CD4-positive, alpha-beta T cell treated with Interleukin-21 for 1 hour (primary cell): ENCODE measurements at places on chromosomes 12 and 14.

DNA sequence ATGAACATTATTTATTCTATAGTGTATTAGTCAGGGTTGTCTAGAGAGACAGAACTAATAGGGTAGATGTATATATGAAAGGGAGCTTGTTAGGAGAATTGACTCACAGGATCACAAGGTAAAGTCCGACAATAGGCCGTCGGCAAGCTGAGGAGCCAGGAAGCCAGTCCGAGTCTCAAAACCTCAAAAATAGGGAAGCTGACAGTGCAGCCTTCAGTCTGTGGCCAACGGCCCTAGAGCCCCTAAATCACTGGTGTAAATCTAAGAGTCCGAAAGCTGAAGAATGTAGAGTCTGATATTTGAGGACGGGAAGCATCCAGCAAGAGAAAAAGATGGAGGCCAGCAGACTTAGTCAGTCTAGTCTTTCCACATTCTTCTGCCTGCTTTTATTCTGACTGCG is 912.2 kb downstream of the FLRT2 start:
- no peak for DNase-seq

DNA sequence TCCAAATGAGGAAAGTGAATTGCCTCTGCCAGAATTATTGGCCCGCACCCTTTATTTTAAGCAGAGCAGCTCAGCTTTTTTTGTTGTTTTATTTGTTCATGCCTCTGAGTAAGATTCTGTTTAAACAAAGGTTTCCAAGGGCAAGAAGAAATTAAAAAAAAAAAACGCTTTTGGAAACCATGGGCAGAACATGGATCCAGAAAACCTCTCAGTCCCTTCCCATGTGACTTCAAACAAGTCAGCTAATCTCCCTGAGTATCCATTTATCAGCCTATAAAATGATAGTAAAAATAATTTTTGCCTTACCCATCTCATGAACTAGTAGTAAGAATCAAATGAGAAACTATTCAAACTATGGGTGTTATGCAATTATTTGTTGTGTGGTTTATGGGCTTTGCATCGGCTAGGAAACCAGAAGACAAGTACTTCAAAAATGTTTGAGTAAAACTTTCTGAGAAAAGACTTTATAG is 27.6 kb downstream of the KITLG start:
- DNase-seq, result no peak

DNA sequence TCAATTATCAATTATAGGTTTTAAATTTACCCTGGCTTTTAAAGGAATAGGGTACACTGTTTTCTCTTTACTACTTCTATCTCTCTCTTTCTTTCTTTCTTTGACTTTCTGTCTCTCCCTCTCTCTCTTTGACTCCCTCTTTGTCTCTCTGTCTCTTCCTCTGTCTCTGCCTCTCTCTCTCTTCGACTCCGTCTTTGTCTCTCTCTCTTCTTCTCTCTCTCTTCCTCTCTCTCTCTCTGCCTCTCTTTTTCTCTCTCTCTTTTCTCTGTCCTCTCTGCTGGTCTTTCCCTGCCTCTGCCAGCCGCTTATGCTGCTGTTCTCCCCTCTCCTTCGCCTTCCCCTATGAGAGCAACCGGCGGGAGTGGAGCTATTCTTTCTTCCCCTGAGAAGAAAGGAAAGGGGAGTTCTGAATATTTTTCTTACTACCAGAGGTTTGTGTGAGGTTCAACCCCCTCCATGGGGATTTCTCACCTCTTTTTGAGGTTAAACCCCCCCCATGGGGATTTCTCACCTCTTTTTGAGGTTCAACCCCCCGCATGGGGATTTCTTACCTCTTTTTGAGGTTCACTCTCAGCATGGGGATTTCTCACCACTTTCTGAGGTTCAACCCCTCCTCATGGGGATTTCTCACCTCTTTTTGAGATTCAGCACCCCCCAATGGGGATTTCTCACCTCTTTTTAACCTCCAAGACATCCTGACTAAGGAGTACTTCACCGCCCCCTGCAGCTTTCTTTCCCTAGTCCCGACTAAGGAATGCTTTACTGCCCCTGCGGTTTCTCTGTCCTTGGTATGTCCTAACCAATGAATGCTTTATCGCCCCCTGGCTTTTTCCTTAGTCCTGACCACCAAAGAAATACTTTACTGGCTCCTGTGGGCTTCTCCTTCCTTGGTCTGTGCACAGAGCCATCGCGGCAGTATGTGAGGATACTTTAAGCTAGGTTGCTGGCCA is 27.4 kb upstream of the DDHD1 start:
- DNase-seq, result peak; percentile 63

DNA sequence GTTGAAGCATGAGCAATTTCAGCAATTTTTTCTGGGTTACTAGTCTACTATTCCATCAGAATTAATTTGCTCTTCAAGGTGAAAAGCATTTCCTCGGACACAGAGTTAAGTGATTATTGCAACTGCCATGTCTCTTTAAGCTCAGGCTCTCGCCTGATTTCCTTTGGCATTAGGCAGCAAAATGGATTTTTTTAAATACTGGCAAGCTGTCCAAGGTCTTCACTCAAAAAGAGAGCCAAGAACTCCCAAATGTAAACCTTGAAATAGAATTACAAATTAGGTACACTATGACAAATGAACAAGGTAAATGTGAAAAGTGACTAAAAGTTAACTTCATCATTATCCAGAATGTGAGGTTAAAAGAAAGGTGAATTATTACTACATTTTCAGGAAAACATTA is 111.9 kb downstream of the GARIN6 start:
- DNase-seq, result no peak

GRCh38 chr12:28550757-28551704 is 360.8 kb downstream of the CCDC91 start:
- DNase-seq, result no peak

DNA sequence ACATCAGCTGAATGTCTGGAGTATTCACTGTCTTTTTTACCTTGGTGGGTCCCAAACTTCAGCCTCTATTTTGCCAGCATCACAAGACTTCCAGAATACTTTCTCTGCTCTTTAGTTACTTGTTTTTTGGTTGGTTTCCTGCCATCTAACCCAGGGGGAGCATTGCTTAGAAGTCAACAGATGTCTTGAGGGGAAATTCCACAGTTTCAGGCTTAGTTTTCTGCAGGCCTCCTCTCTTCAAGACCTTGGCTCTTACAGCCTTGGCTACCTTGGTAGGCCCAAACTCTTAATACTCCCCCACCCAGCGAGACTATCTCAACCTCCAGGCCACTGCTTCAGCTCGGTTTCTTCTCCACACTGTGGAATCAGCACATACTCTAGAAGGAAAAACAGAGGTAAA is 41.7 kb downstream of the NEDD1 start:
- no peak for DNase-seq

DNA sequence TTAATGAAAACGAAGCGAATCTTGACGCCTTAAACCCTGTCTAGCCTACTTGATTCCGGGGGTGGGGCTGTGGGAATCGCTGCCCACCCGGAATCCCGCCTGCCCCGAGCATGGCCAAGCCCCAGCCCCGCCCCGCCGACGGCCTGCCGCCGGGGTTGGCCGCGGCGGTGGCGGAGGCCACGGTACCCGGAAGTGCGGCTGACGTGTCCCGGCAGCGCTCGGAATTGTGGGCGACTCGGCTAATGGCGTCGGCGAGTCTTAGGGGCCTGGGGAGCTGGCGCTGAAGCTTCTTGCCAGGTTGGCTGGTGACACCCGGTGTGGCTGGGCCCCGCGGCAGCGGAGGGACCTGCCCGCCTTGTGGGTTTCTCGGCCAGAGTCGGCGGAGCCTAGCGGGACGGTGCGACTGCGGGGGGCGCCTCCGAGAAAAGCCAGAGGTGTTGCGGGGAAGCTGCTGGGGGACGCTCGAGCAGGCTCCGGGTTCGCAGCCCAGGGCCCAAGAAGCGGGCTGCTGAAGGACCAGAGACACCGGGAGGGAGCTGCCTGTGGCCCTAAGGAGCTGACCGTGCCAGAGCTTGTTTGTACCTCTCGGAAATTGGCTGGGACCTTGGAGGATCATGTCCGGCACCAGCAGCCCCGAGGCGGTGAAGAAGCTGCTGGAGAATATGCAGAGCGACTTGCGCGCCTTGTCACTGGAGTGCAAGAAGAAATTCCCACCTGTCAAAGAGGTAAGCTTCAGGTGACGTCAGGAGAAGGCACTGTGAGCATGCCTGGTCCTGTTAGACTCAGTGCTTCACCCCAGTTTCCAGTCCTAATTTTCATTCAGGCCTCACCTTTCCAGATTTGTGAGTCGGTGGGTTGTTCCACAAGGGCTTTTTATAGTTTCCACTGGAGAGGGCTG is at the start of gene MON2:
Gene MON2, plus strand, starts transcription at position 233 of the 898 bp plus-strand sequence. Its CDS starts 382 bp downstream, at position 615.
- DNase-seq, result peak; percentile 88

GRCh38 chr12:14362352-14362751 is 3.1 kb upstream of the ATF7IP start:
- peak; percentile 34 for DNase-seq

DNA sequence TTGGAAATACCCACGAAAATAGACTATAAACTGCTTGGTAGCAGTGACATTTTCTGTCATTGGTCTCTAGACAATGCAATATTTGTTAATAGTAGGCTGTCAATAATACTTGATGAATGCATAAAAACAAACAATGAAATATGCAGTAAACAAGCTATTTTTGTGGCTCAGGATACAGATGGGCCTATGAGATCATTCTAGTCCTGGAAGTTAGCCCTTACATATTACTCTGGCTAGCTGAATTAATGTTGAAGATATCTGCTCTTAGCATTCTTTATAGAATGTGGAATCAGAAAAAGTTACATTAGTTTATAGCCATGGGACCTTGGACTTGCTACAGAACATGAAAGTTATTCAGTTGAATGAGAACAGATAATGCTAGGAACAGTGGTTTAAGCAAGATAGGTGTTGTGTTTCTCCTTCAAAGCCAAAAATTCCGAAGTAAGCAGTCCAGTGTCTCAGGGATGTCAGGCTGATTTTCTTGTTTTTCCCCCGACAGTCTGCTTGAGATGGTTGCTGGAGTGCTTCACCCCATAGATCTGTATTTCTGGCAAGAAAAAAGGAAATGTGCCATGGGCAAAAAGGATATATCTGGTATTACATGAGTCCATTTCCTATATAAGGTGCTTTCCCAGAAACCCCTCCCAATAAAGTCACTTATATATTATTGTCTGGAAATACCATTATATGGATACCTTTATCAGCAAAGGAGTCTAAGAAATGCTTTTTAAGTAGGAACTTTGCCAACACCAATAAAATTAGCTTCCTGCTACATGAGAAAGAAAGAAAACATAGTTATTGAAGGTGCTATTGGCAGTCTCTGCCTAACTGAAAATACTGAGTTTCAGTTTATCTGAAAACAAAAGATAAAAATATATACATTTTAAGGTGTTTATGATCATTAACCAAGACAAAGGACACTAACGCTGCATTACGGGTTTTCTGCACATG is 619.4 kb upstream of the ATP2B1 start:
- DNase-seq, result no peak

- no peak for DNase-seq
These were observed 11.5 kb downstream of the RIMKLB start for GRCh38 chr12:8709124-8709830.

DNA sequence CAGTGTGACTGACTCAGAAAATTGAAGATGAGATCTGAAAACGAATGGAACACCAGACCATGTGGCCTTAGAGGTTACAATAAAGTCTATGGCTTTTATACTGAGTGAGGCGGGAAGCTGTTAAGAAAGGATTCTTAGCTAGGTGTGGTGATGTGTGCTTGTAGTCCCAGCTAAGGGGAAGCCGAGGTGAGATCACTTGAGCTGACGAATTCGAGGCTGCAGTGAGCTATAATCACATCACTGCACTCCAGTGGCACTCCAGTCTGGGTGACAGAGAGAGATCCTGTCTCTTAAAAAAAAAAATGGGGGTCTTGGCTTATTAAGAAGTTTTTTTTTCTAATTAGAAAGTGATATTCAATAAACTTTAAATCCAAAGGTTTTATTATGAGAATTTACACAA is 678.6 kb downstream of the TMTC2 start:
- no peak for DNase-seq

DNA sequence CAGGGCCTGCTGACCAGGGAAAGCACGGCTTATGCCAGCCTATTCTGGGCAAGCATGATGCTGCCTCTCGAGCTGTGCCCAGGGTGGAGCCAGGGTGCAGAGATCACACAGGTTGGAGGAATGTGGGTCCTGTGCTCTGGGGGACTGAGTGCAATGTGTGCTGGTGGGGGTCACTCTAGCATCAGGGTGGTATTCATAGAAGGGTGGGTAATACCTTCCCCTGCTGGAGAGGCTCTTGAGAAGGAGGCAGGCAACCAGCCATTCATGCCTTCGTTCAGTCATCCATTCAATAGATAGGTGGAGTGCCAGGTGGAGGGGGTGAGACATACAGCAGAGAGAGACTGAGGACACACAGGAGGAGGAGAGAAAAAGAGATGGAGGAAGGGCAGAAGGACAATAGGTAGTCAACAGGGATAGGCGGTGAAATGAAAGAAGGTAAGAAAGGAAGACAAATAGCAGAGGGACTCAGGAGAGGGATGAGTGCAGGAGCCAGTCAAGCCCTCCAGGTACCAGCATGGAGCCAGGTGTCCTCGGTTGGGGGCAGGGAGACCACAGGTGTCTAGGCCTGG is 5.2 kb upstream of the ZNF385A start:
- DNase-seq, result no peak

GRCh38 chr14:69094481-69094880 is 58.4 kb downstream of the DCAF5 start:
- DNase-seq, result no peak

- no peak for DNase-seq
These were observed 356.9 kb downstream of the MED13L start for GRCh38 chr12:115920395-115921183.

DNA sequence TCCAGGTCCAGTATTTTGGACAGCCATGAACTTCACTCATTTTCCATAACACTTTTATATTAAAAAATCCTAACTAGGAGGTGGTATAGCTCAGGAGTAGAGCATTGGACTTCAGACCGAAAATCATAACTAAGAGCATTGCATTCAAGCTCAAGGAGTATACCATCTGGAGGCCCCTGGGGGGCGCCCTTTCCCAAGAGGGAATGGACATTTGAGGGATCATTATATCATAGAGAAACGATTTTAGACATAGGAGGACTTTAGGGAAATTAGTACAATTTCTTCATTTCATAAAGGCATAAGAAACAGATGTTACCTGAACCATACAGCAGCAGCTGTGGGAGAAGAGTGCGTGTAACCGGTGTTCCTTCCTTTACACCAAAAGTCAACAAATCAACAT is 5.2 kb upstream of the ATG14 start:
- no peak for DNase-seq

GRCh38 chr14:36346052-36346451 is 25.6 kb upstream of the MBIP start:
- DNase-seq, result no peak

DNA sequence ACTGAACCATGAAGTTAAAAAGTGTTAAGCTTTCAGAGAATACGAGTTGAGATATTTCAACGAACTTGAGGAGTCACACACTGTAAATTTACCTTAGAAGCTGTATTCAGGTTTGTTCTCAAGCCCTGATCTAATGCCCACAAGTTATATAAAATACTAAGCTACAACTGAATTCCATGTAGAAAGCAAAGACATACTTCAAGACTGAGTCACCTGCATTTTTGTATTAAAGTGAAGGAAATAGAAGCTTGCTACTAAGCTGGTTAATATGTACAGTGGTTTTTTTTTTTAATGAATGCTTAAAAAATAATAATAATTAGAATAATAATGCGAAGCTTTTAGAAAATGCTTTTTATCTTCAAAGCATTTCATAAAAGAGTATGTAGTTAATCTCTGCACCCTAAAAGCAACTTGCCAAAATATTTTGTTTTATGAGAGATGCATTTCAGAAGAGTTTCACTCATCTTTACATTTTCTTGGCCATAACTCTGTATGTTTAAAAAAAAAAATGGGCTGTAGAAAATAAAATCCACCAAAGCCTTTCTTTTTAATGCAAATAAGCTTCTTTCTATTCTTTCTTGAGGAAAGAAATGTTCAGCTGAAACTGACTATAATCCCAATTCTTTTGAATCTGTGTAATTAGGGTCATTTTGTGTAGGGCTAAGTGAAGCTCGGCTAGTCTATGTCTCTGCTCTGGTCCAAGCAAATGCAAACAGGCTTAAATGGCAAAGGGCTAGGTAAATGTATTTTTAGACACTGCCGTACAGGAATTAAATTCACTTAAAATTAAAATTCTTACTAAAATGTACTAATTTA is 1047.5 kb upstream of the FLRT2 start:
- no peak for DNase-seq
